ENCODE measurements at places on chromosomes 12 and 14. TPM values are rescaled to one million over a fixed set of nuclear protein-coding genes. Genes with fewer than 3 reads are reported as not detected.

GRCh38 chr14:100904307-100905087, 975 bp upstream of the RTL1 start:
- DNase-seq = no peak

GRCh38 chr12:124310785-124311184, 15.9 kb downstream of the RFLNA start:
- no peak for DNase-seq

The RPS6KA5 gene
- 2.2 TPM for total RNA-seq

DNA sequence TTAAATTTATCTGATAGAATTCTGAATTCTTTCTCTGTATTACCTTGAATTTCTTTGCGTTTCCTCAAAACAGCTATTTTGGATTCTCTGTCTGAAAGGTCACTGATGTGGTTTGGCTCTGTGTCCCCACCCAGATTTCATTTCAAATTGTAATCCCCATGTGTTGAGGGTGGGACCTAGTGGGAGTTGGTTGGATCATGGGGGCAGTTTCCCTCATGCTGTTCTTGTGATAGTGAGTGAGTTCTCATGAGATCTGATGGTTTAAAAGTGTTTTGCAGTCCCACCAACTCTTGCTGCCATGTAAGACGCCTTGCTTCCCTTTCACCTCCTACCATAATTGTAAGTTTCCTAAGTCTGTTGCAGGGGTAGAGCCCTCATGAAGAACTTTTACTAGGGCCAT, 34.1 kb upstream of the OR6J1 start:
- no peak for DNase-seq

The RAD9B gene
- total RNA-seq = 1.0 TPM

DNA sequence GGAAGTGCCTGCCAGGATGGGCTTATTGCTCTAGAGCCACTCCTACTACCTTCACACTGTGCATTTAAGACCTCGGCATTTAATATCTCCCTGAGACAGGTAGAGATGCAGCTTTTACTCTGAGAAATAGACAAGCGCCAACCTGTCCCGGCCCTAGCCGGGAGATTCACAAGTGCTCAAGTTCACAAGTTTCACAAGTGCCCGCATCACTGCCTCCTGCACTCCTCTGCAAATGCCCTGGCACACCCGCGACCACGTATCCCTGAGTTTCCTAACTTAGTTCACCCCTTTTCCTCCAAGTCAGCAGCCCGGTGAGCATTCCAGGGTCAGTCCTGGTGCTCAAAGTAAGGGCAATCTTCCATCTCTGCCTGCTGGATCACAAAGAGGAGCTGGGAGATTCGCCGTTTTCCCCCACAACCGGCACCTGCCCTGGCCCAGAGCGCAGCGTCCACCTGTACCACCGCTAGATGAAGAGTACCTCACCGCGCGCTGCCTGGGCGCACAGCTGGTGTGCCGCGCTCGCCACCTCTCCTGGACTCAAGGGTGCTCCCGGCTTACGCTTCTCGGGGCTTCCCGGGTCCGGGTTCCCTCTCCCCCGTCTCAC, 5.0 kb upstream of the SLC38A4 start:
- DNase-seq = no peak

GRCh38 chr12:56081393-56082347, 1.7 kb downstream of the ERBB3 start:
- DNase-seq = no peak

GRCh38 chr12:95591731-95592130, 40.5 kb upstream of the USP44 start:
- DNase-seq = no peak

The HPD gene
- not detected for total RNA-seq

DNA sequence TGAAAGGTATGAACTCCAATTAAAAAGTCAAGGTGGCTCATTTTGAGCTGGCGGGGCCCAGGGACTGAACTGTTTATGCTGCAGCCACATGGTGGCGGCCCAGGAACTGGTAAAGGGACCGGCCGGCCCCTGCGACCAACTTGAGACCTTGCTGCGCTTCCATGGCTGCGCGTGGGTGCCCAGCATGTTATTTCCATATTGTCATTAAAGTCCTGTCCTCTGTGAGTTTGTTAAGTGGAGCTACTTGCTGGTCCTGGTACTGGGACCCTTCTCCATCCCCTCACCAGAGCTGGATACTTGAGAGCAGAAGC, 62.3 kb downstream of the BEGAIN start:
- no peak for DNase-seq

The CCT2 gene
- 212 TPM for total RNA-seq

GRCh38 chr14:68741839-68742470, 50.9 kb downstream of the ZFP36L1 start:
- DNase-seq = no peak

The EID3 gene
- 1.6 TPM for total RNA-seq

GRCh38 chr12:49972129-49972528, 618 bp upstream of the AQP6 start:
- DNase-seq = no peak

The PIANP gene
- total RNA-seq = not detected

GRCh38 chr12:108589028-108589839, 8.7 kb downstream of the TMEM119 start:
- DNase-seq = peak; percentile 20

The ADCY6 gene
- 33.2 TPM for total RNA-seq

DNA sequence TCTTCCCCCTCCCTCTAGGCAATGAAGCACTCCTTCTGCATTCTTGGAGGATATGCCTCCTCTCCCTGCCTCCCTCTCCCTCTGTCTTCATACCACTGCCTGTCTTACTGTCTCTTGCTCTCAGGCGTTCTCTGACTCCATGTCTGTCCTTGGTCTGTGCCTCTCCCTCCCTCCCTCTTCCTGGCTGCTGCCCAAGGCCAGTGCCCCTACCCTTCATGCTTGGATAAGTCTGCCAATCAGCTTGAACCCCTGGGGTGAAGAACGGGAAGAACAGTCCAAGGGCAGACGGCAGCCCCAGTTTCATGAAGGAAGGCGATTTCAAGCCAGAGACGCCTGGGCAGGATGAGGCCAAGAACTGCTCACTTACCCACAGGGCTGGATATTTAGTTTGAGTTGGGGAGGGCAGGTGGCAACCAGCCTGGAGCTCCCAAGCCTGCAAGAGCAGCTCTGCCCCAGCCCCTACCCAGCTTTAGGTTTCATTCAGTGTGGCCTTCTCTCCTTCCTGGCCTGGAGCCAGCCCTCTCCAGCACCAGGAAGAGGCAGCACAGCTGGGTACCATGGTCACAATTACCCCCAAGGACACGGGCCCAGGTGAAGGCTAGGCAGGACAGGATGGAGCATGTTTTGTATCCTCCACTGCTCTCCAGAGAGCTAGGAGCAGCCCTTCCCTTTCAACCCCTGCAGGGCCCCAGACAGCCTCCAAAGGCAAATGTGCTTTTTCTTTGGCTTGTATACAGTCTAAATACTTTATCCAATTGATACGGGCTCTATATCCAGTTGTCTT, 35.8 kb upstream of the LTBP2 start:
- peak; percentile 78 for DNase-seq

- no peak for DNase-seq
Observed at GRCh38 chr14:63413009-63413408, 94.3 kb upstream of the GPHB5 start.

The CPNE6 gene
- total RNA-seq = not detected
